SJCRH30 (cell line): ENCODE measurements at places on chromosomes 6 and 20. TPM values are rescaled to one million over a fixed set of nuclear protein-coding genes. Genes with fewer than 3 reads are reported as not detected.

Gene MRPL18
- 136 and 137 TPM in 2 replicates for total RNA-seq

DNA sequence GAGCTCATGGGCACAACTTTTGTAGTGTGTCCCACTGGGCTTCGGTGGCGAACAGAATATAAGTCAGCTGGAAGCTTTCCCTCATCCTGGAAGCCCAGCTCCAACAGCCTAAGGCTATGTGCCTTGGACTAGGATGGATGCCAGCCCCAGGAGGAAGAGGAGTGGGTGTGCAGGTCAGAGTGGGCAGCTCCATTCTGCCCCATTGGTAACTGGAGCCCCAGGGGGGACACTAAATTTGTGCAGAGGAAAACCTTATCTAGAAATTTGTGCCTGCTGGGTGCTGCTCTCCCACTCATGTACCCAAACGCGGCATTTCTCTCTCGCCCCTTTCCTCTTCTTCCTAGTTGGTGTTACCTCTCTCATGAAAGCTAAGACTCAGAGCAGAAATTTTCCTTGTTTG lies 253.9 kb upstream of the MAN1A1 start:
- no peaks in the 10 kb centered on the region for H3K36me3 ChIP-seq
- H3K4me1 ChIP-seq = no peaks in the 10 kb centered on the region
- no peak overlapping the region for H3K4me3 ChIP-seq
- no peak for DNase-seq
- H3K27me3 ChIP-seq = no peaks in the 10 kb centered on the region

Gene SIRPB1
- total RNA-seq = not detected in 2 replicates

- no peak overlapping the region for H3K27ac ChIP-seq
- no peak overlapping the region for H3K4me3 ChIP-seq
- DNase-seq = no peak
- H3K27me3 ChIP-seq = no peaks in the 10 kb centered on the region
- peaks cover 22% of the 10 kb centered on the region for H3K4me1 ChIP-seq
Observed at GRCh38 chr6:11654876-11655275, 117.3 kb downstream of the TMEM170B start.

GRCh38 chr6:3800850-3801591 lies 48.2 kb upstream of the FAM50B start:
- peaks cover 38% of the 10 kb centered on the region for H3K4me1 ChIP-seq
- no peaks in the 10 kb centered on the region for H3K36me3 ChIP-seq
- H3K27me3 ChIP-seq = no peaks in the 10 kb centered on the region
- no peak for DNase-seq
- no peak overlapping the region for H3K27ac ChIP-seq

DNA sequence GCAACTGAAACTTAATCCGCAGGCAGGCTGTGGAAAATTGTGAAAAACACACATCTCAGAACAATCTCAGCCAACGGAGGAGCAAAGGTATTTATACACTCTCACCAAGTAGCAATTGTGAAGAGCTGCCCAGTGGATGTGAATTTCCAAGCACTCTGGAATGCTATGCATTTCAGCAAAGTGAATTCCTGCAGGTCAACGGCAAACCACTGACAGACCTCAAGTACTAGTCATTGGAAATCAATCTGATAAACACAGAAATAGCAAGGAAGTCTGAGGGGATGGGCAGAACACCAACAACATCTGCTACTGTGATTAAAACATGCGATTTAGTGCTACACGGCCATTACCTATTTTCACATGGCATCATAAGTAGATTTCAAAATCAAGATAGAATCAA lies 429.1 kb downstream of the HTR1B start:
- H3K27ac ChIP-seq = peak overlapping the region; percentile 63
- H3K27me3 ChIP-seq = no peaks in the 10 kb centered on the region
- H3K4me1 ChIP-seq = peaks cover 5% of the 10 kb centered on the region; the same call in 1 of the 2 replicates
- DNase-seq = peak; percentile 61
- H3K36me3 ChIP-seq = no peaks in the 10 kb centered on the region
- peak overlapping the region; percentile 34 for H3K4me3 ChIP-seq

Gene TFAP2C
- total RNA-seq = not detected in 2 replicates

DNA sequence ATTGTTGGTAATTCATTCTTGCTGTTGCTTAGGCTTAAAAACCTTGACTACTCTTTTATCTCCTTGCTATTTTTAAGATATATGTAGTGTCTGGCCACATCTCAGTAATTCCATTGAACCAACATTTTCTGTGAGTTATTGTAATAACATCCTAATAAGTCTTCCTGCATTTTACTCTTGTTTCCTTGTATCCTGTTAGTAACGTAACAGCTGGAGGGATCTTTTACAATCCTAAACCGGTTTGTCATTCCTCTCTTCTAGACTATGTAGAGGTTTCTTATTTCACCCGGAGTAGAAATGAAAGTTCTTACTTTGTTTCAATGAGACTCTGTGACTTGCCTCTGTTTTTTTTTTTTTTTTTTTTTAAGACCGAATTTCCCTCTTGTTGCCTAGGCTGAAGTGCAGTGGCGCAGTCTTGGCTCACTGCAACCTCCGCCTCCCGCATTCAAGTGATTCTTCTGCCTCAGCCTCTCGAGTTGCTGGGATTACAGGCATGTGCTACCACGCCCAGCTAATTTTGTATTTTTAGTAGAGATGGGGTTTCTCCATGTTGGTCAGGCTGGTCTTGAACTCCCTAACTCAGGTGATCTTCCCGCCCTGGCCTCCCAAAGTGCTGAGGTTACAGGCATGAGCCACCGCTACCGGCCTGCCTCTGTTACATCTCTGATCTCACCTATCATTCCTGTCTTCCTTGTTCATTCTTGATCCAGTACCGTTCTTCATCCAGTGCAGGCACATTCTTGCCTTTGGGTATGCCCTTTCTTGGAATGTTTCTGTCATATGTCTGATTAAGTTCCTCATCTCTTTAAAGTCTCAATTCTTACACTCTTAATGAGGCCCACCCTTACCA lies 44.7 kb downstream of the NCOA3 start:
- no peak overlapping the region for H3K4me3 ChIP-seq
- DNase-seq = peak; percentile 78
- no peaks in the 10 kb centered on the region for H3K27me3 ChIP-seq

Gene PARD6B
- total RNA-seq = 2.3 and 2.8 TPM in 2 replicates

DNA sequence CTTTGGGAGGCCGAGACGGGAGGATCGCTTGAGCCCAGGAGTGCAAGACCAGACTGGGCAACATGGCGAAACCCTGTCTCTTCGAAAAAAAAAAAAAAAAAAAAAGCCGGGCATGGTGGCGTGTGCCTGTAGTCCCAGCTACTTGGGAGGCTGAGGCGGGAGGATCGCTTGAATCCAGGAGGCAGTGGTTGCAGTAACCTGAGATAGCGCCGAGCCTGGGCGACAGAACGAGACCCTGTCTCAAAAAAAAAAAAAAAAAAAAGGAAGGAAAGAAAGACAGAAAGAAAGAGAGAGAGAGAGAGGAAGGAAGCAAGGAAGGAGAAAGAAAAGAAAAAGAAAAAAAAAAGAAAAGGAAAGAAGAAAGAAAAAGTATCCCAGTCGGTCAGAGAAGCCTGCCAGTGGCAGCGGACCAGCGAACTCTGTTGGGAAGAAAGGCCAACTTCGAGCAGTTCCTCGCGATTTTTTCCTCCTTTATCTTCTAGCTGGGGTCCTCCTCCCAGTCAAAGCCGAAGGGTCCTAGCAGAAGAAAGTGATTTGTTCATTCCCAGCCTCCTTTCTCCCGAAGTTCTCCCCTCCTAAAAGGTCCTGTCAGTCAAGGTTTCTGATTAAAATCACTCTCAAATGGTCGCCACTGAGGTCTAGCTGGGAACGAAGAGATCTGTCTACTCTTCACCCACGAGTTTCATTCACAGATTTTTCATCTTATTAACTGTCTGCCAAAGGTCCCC lies 2.4 kb upstream of the SYCP2L start:
- H3K36me3 ChIP-seq = no peaks in the 10 kb centered on the region
- no peak for DNase-seq
- no peaks in the 10 kb centered on the region for H3K27me3 ChIP-seq
- no peak overlapping the region for H3K27ac ChIP-seq
- H3K4me1 ChIP-seq = no peaks in the 10 kb centered on the region

Gene TMEM244
- not detected in 2 replicates for total RNA-seq

DNA sequence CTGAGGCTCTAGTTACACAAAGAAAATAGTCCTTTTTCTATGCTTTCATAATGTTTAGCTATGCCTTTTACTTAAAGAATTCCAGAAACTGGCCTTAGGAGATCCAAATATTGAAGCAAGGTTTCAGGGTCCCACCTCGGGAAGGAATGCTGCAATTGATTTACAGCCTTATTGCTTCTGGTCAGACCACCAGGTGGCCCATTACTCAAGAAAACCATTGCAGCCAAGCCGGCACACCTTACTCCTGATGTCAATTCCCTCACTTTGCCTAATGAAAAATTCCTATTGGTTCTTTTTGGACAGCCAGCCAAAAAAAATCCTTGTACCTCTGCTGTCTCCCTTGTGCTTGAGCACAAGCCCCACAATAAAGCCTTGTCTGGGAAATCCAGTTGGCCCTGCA lies 173.9 kb downstream of the LMBRD1 start:
- no peaks in the 10 kb centered on the region for H3K27me3 ChIP-seq
- H3K4me3 ChIP-seq = no peak overlapping the region
- DNase-seq = no peak
- H3K36me3 ChIP-seq = no peaks in the 10 kb centered on the region
- H3K4me1 ChIP-seq = peaks cover 4% of the 10 kb centered on the region; the same call in 1 of the 2 replicates

DNA sequence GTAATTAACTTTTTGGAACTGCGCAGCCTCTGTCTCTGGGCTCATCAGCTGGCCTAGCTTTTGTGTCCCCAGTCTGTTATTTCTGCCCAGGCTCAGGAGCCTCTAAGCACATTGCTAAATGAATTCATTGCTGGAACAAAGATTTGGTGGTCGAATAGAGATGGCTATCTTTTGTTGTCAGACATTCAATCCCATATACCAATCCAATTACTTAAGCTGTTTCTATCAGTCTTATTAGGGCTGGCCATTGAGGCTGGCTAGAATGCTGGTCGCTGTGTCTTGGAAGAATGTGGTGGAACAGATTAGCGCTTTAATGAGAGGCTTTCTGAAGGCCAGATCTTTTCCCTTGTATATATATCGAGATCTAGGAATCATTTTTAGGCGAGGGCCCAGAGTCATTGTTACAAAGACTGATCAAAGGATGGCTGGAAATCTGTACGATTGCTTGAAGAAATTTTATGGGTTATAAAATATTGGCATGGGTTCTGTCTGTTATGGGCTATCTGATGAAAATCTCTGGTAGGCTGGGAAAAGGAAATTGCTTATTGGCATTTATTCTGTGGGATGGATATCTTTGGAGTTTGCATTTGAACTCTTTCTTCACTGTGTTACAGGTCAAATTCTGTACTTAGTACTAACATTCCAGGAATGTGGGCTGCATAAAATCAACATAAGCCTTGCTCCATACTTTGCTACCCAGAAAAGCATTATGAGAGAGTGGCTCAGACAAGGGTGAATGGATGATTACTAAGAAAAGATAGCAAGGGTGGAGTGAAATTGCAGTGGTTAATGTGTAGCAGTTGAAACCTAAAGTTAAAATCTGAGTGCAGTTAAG lies 34.8 kb upstream of the JAG1 start:
- H3K27me3 ChIP-seq = no peaks in the 10 kb centered on the region
- no peak overlapping the region for H3K4me3 ChIP-seq
- no peak for DNase-seq
- no peak overlapping the region for H3K27ac ChIP-seq
- H3K4me1 ChIP-seq = no peaks in the 10 kb centered on the region

GRCh38 chr6:42113936-42114636 lies 28.3 kb downstream of the C6orf132 start:
- H3K27ac ChIP-seq = no peak overlapping the region
- H3K4me1 ChIP-seq = no peaks in the 10 kb centered on the region
- no peaks in the 10 kb centered on the region for H3K36me3 ChIP-seq
- H3K4me3 ChIP-seq = no peak overlapping the region
- no peaks in the 10 kb centered on the region for H3K27me3 ChIP-seq

Gene C20orf144
- total RNA-seq = 0.38 and 0.42 TPM in 2 replicates

Gene SLC13A3
- total RNA-seq = not detected in 2 replicates

DNA sequence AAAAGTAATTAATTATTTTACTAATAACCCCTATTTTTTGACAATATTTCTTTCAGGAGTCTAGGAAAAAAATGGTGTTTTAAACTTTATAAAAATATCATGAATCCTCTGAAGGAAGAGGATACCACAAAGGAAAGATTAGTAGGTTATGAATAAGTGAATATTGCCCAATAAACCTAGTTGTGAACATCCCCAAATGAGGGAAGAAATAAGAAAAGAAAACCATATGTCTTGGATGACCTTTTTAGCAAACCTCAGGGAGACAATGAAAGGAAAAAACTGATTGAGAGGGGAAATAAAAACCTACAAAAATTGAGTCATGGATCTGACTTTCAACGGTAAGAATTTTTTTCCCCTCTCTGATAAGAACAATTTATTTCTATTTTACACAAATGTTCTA lies 34.4 kb downstream of the TENT5A start:
- H3K36me3 ChIP-seq = no peaks in the 10 kb centered on the region
- H3K27ac ChIP-seq = no peak overlapping the region
- H3K27me3 ChIP-seq = no peaks in the 10 kb centered on the region
- H3K4me1 ChIP-seq = no peaks in the 10 kb centered on the region

- H3K27ac ChIP-seq = no peak overlapping the region
- H3K27me3 ChIP-seq = no peaks in the 10 kb centered on the region
- H3K4me1 ChIP-seq = peaks cover 42% of the 10 kb centered on the region
- H3K36me3 ChIP-seq = no peaks in the 10 kb centered on the region
- DNase-seq = peak; percentile 40
Observed at GRCh38 chr6:106749609-106750008, 120.2 kb downstream of the QRSL1 start.

- H3K27me3 ChIP-seq = no peaks in the 10 kb centered on the region
- peaks cover 39% of the 10 kb centered on the region for H3K4me1 ChIP-seq
- no peaks in the 10 kb centered on the region for H3K36me3 ChIP-seq
- DNase-seq = no peak
- H3K27ac ChIP-seq = no peak overlapping the region
- H3K4me3 ChIP-seq = no peak overlapping the region
Observed at GRCh38 chr6:52115891-52116604, 28.6 kb upstream of the PKHD1 start.

- no peaks in the 10 kb centered on the region for H3K27me3 ChIP-seq
- H3K36me3 ChIP-seq = peaks cover 9% of the 10 kb centered on the region
- DNase-seq = no peak
- H3K27ac ChIP-seq = no peak overlapping the region; the same call in 1 of the 2 replicates
Observed at GRCh38 chr6:109456710-109457561, 1.4 kb upstream of the MICAL1 start.

Gene GGTLC1
- not detected in 2 replicates for total RNA-seq

Gene POPDC3
- 57.9 and 59.6 TPM in 2 replicates for total RNA-seq

GRCh38 chr6:67680297-67680932 lies 954.7 kb upstream of the ADGRB3 start:
- no peak for DNase-seq
- H3K4me3 ChIP-seq = no peak overlapping the region
- no peaks in the 10 kb centered on the region for H3K27me3 ChIP-seq

Gene WRNIP1
- total RNA-seq = 68.3 and 74.8 TPM in 2 replicates

GRCh38 chr20:13909067-13909466 lies 81.3 kb downstream of the SEL1L2 start:
- no peaks in the 10 kb centered on the region for H3K36me3 ChIP-seq
- no peak overlapping the region for H3K27ac ChIP-seq
- no peaks in the 10 kb centered on the region for H3K4me1 ChIP-seq
- no peak for DNase-seq
- no peak overlapping the region for H3K4me3 ChIP-seq

Gene MYT1
- total RNA-seq = 0.10 TPM in 1 of 2 replicates, not detected in the other
